ENCODE measurements at places on chromosomes 1 and 21.

DNA sequence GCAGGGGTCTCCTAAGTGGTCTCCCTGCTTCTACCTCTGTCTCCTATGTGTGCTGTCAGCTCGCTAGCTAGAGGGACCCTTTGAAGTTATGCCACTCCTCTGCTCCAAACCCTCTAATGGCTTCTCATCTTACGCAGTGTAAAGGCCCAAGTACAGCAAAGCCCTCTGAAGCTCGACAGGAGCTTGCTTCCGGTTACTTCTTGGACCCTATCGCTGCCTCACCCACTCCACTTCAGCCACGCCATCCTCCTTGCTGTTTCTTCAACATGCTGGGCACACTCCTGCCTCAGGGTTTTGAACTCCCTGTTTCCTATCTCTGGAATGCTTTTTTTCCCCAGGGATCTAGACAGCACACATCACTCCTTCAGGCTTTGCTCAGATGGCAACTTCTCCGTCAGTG lies 102.3 kb upstream of the F3 start:
- no peak for DNase-seq

GRCh38 chr1:55064861-55065263 lies 25.5 kb downstream of the PCSK9 start:
- no peak for DNase-seq

- peak; percentile 54 for DNase-seq
Measured at GRCh38 chr21:32484706-32485380, 72.3 kb downstream of the EVA1C start.

DNA sequence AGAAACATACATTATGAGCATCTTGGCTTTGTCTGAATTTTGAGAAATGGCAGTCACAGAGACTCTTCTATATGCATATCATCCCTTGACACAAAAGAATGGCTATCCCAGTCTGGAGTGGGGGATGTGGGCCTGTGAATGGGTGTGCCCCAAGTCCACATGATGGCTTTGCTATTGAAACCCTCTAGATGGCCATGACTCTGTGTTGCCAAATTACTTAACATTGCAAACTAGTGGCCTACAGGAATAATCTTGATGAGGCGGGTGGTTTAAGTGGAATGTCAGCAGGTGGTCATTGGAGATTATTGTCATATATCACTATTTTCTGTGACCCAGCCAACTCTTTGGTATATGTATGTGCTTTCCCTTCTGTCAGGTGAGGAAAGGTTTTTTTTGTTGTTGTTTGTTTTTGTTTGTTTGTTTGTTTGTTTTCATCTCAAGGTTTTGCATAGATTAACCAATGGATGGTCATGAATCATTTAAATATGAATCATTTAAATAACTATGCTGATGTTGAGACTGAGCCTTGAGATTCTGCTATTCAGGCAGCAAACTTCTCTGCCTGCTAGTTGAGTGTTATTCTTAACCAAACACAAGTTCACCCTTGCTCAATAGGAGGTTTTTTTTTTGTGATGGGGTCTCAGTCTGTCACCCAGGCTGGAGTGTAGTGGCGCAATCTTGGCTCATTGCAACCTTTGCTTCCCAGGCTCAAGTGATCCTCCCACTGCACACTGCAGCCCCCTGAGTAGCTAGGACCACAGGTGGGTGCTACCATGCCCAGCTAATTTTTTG lies 103.0 kb downstream of the NOS1AP start:
- no peak for DNase-seq

DNA sequence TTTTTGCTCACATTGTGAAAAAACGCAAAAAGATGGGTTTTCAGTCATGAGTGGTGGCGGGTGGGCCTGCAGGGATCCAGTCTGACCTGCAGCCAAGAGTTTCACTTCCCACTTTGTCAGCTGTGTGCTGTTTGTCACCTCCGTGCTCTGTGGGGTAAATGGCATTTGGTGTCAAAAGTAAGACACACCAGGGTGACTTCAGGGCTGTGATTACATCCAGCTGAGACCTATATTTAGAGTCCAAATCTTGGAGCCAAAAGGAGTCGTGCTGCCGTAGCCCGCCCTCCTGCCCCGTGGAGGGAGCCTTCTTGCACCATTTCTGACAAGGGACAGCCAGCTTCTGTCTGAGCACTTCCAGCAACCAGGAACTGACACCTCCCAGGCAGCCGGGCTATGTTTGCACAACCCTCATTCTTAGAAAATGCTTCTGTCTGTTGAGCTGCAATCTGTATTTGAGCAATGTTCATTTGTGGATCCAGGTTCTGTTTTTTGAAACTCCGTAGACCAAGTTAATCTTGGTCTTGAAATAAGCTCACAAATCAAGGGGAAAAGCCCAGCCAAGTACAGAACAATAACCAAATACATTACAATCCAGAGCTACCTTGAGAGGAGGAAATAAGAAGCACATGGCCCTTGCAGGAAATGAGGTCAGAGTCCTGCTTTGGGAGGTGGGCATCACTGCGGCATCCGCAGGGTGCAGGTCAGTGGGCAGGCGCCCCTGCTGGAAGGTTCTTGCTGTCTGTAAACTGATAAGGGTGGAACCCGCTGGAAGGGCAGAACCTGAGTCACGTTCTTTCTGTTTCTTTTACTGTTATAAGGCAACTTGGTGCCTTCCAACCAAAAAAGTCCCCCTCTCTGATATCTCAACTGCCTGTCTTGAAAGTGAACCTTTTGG lies 14.4 kb downstream of the ABCG1 start:
- peak; percentile 44 for DNase-seq

DNA sequence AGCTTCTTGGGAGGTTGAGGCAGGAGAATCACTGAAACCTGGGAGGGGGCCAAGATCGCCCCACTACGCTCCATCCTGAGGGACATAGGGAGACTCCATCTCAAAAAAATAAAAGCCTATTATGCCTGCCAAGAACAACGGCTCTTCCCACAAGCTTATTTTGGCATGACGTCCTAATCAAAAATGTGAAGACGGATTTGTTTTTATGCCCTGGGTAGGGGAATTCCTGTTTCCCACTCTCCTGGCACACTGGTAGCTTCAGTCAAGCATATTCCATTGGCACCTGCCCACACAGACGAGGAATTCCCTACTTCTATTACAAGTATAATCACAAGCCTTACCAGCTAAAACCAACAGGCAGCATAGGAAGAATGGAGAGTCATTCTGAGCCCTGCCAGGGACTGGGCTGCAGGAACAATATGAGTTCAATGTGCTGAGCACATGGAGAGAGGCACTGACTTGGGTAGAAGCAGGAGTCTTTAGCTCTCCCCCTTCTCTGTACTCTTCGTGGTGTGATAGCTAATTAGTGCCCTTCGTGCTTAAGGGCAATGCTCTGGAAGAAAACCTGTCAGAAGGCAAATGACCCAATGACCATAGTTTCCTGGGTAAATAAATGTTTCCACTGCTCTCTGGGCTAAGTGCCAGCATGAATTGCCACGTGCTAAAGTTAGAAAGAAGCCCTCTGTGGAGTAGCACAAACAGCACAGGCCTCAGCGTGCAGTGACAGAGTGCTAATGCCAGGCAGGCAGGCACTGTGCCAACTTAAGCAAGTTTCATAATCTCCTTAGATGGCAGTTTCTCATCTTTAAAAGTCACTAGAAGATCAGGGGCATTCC lies 16.8 kb downstream of the TNFSF4 start:
- peak; percentile 32 for DNase-seq

DNA sequence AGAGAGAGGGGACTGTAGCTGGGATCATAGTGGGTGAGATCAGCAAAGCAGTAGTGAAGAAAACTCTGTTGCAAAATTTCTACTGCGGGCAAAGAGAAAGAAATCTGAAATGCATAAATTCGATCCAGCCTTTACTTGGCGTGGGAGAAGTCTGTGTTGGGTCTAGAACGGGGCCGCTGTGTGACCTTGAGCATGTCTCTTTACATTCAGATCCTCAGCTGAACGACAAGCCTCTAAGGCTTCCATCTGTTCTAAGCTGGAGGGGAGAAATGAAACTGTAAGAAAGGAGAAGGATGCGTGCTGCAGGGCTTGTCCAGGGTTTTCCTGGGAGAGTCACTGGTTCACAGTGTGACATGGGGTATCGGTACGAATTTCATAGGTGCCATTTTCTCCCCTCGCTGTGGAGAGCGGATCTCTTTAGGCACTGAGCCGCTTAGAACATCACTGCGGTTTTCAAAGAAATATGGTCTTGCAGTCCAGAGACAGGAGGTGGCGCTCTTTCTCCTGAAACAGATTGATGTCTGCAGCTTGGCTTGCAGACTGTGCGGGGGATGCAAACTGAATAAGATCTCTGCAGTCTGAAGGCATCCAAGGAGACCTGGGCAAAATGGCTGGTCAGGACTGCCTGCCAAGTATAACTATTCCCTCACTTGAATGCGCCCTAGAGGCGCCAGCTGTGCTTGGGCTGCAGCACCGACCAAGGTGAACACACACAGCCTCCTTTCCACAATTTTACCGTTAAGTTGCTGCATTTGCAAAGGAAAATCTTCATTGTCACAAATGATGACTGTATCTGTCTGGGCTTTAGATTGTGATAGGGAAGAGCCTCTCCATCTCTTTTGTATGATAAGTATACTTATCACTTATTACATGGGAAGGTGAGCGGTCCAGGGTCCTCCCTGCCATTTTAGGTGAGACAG lies 104.1 kb downstream of the XCL2 start:
- peak; percentile 73 for DNase-seq

GRCh38 chr1:3943806-3944577 lies 43.9 kb upstream of the C1orf174 start:
- no peak for DNase-seq

DNA sequence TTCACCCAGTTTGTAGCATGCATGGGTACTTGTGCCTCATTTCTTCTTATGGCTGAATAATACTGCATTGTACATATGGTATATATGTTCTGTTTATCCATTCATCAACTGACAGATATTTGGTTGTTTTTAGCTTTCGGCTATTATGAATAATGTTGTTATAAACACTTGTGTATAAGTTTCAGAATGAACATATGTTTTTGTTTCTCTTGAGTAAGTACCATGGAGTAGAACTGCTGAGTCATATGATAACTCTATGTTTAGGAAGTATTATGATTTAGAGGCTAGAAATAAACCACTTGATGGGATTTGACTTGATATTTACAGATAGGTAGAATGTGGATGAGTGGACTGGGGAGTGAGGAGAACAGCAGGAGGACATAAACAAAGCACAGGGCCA lies 48.6 kb downstream of the WNT2B start:
- DNase-seq, result no peak

DNA sequence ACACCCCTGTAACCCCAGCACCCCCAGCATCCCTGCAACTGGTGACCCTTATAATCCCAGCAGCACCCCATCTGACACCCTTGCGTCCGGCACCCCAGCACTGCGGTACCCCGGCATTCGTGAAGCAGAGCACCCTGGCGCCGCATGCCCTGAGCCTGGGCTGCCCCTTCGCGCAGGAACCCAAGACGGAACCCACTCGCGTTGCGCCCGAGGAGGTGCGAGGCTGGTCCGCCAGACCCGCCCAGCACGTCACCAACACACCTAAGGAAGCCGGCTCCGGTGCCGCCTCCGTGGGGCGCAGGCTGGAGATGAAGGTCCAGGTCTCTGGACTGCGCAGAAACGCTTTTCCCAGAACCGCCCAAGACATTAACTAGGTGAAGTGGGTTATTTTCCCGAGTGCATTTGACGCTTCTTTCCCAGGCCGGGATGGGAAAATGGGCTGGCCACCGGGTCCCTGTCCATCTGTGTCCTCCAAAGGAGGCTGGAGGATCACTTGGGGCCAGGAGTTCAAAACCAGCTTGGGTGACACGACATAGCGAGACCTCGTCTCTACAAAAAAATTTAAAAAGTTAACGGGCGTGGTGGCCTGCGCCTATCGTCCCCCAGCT lies 15.9 kb upstream of the RNF187 start:
- DNase-seq, result no peak

- no peak for DNase-seq
Measured at GRCh38 chr1:78833491-78833890, 173.0 kb downstream of the ADGRL4 start.

DNA sequence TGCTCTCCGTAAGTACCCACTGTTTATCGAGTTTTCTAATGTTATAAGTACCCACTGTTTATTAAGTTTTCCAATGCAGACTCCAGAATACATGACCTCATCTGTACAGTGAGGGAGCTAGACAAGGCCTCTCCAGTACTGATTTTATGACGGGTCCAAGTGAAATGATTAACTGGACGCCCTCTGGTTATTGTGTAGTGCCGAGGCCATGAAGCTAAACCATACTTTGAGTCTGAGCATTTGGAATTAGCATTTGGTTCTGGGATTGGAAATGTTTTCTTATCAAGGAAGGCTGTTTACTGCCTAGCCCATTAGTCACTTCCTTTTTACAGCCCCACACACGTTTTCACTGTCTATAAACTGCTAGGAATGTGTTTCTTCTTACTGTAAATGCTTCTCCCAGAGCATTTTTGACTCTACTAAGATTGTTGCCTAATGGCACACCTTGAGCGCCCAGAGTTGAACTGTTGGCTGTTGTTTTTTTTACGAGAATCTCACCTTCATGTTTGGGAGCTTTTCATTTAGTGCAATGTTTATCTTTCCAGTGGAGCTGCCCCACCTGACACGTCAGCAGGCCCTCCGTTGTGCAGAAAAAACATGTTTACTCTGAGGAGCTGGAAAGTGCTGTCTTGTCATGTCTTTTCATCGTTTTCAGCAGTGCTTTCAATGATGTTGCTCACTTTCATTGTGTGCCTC lies 26.9 kb downstream of the SPATA46 start:
- no peak for DNase-seq

GRCh38 chr1:179082333-179082998 lies 596 bp downstream of the TOR3A start:
- no peak for DNase-seq

GRCh38 chr1:168443899-168444298 lies 99.9 kb downstream of the XCL2 start:
- no peak for DNase-seq

DNA sequence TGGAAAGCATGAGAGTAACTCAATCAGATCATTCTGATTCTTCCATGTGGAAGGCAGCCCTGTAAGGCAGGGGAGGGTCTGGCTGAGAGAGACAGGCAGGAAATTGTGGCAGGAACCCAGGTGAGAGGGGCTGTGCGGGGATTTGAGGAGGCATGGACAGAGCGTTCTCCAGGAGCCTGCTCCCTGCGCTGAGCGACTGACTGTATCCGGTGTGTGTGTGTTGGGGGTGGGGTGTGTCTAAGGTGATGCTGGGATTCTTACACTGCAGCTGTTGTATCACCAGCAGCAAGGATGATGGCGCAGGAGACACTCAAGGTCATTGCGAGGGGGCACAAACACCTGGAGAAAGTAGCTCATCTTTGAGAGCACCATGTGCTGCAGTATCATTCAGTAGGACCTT lies 128.5 kb downstream of the RHOU start:
- no peak for DNase-seq

DNA sequence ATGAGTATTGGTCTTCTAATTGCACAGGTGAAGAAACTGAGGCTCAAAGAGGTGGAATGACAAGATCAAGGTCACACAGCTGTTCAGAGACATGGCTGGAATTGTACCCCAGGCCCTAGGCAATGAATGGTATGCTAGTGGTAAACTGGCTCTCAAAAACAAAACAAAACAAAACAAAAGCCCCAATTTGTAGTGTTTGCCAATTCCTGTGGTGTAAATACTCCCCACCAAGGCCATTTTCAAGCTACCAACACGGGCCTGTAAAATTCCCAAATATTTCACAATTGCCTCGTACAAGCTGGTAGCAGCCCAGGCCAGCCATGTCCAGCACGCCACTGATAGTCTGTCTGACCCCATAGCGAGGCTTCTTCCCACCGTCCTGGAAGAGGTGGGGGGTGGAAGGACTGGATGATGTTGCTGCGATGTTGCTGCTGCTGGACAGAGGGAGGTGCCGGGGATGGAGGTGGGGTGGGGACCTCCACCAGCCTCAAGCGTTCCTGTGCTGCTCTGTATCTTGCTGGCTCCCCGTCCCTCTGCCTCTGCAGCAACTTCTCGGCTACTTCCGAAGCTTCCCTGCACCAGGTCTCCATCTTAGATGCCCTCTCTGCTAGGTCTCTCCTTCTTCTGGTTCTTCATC lies 62.2 kb upstream of the RUNX3 start:
- DNase-seq, result no peak

All from substantia nigra (tissue), 51 donors.